ENCODE measurements at places on chromosomes 5 and 9.

DNA sequence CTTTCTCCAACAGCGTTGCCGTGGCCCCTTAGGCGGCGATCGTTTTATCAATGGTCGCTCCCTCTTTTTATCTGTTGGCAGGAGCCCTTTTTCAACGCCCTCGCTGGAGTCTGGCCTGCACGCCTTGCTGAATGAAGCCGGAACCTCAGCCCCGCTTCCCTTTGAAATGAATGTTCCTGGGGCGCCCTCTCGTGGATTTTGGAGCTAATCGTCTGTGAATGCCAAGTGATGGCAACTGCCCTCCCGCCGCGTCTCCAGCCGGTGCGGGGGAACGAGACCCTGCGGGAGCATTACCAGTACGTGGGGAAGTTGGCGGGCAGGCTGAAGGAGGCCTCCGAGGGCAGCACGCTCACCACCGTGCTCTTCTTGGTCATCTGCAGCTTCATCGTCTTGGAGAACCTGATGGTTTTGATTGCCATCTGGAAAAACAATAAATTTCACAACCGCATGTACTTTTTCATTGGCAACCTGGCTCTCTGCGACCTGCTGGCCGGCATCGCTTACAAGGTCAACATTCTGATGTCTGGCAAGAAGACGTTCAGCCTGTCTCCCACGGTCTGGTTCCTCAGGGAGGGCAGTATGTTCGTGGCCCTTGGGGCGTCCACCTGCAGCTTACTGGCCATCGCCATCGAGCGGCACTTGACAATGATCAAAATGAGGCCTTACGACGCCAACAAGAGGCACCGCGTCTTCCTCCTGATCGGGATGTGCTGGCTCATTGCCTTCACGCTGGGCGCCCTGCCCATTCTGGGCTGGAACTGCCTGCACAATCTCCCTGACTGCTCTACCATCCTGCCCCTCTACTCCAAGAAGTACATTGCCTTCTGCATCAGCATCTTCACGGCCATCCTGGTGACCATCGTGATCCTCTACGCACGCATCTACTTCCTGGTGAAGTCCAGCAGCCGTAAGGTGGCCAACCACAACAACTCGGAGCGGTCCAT lies 10.0 kb downstream of the S1PR3 start:
- DNase-seq = peak; percentile 82

DNA sequence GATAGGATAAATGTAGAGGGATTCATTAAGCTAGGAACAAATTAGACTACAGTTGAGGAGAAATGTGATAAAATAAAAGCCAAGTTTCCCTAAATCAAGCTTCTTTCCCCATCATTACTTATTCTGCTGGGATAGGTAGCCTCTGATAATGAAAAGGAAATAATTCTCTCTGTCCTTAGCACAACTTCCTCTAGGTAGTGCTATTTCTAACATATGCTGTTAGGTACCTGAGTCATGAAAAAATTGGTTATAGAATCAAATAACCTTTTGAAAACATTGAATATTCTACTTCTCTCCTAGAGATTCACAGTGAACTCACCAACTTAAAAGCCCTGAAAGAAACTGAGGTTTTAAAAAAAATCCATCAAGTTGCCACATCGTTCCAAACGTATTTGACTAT lies 1793.1 kb downstream of the EFNA5 start:
- no peak for DNase-seq

DNA sequence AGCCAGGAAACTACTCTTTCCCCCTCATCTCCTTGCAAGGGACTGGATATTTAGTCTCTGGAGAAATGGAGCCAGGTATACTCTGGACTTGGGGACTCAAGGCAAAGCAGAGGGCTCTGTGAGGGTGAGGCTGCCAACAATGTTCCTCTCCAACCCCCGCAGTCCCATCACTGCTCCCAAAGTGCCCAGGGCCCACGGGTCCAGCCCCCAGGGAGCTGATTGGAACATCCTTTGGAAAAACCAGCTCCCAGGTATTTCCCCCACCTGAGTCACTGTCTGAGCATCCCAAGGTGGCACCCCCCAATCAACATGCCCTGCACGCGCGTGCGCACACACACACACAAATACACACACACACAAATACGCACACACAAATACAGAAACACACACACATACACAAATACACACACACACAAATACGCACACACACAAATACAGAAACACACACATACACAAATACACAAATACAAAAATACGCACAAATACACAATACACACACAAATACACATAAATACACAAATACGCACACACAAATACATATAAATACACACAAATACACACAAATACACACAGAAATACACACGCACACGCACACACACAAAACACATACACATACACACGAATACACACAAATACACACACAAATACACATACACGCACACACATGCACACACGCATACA lies 137.4 kb downstream of the DAB2IP start:
- DNase-seq = no peak

DNA sequence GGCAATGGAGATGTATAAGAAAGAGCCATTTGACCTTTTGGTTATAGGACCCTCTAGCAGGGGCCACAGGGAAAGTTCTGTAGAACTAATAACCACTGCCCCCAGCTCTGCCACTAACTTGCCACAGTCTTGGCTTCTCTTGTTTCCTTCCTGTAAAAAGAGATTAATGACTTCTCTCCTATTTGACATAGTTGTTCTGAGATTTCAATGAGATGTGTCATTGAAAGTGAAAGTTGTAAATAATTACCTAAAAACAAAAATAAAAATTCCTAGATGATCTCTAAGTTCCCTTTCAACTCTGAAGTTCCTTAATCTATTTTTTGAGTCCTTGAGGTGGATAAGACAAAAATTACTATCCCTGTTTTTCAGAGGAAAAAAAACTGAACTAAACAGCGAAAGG lies 1.4 kb upstream of the KIF12 start:
- DNase-seq = no peak

GRCh38 chr9:137788561-137789294 lies 88.9 kb upstream of the CACNA1B start:
- no peak for DNase-seq

DNA sequence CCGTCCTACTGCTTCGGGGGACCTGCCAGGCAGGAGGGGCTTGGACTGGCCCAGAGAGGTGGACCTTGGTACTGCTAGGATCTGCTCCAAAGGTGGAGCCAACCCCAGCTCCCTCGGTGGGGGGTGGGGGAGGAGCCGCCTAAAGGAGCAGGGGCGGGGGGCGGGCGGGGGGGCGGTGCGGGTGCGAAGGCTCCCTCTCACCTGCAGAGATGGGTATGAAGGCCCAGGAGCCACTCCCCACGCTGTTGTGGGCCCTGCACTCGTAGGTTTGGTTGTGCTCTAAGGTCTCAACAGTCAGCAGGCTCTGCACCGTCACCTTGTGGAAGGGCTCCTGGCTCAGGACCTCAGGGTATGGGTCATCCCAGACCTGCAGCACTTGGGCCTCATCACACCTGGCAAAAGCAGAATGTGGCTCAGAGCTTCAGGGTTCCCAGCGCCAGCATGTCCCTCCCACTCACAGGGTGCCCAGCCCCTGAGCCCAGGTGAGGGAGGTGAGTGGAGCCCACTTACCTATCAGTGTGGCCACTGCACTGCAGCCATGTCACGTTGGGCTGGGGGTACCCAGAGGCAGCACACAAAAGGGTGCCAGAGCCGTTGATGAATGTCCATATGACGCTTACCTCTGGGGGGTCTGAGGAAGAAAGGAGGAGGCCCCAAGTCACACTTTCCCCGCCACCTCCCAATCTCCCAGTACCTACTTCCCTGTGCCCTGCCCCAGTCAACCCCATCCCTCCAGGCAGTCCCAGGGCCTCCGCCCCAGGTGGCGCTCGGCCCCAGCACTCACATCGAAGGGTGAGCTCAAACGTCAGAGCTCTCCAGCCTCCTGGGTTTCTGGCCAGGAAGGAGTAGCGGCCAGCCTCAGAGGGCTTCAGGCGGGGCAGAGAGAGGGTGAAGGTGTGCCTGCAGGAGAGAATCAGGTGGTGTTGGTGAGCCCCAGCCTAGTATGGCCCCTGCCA lies 16.4 kb downstream of the CSF1R start:
- DNase-seq = no peak

DNA sequence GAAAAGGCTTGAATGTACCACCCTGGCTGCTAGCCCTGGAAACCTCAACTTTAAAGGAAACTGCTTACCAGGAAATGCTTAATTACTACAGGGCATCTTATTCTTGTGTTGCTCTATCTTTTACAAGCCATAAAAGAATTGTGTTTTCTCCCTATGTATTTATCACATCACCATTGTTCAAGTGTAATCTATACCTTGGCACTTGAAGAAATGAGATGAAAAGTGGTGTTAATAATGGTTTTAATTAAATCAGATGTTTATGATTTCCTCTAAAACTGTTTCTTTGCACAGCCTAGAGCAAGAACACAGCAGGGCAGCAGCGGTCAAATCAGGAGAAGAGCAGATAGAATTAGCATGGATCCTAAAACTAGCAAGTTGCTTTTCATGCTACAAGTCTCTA lies 131.8 kb upstream of the RGMB start:
- DNase-seq = no peak

- no peak for DNase-seq
Observed at GRCh38 chr9:33113799-33114547, 37.5 kb upstream of the SMU1 start.

All from substantia nigra (tissue), 51 donors.